ENCODE measurements at places on chromosomes 7 and 10.

GRCh38 chr10:52454491-52454890 is 140.4 kb downstream of the DKK1 start:
- no peak for DNase-seq

GRCh38 chr7:155864271-155864985 is 52.2 kb upstream of the SHH start:
- no peak for DNase-seq

DNA sequence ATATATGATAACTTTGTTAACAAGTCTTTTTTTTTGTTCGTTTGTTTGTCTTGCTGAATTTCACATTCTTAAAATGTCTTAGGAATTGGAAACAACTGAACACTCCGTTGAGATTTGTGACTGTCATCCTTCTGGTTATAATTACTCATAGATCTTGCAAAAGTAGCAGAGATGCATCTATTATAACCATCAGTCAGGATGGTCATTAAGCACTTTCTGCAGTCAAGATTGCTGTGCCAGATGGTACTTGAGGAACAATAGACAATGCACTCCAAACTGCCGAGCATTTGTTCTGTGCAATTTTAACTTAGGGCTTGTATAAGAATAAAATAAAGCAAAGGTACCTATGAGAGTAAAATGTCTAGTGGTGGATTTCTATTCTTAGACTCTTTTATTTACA is 710.1 kb upstream of the KCND2 start:
- no peak for DNase-seq

DNA sequence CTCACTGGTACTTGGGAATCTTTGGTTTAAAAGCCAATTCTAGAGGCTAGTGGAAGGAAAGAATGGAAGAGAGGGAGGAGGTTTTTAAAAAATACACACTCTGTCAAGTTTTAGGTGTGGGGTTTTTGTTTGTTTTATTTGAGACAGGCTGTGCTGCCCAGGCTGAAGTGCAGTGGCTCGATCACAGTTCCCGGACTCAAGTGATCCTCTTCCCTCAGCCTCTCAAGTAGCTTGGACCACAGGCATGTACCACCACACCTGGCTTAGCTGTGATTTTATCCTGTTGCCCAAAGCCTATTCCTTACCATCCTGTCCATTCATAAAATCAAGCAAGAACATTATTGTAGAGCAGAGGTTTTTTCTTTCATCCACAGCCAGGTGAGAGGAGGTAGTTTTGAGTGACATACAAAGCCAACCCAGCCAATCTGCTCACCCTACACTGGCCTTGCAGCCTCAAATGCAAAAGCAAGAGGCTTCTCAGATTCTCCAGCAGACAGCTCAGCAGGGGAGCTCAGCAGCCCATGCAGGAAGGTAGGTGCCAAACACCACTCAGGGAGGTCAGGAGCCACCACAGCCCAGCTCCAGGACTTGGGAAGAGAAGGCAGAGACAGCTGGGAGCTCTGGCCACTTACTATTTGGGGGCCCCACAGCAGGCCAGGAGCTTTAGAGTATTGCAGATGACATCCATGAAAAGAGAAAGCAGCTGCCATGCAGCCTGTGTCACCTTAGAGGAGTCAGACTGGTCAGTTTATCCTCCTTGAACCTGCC is 65.8 kb downstream of the TMEM209 start:
- no peak for DNase-seq

- DNase-seq, result no peak
These were observed 119.9 kb downstream of the MBL2 start for GRCh38 chr10:52652431-52653262.

DNA sequence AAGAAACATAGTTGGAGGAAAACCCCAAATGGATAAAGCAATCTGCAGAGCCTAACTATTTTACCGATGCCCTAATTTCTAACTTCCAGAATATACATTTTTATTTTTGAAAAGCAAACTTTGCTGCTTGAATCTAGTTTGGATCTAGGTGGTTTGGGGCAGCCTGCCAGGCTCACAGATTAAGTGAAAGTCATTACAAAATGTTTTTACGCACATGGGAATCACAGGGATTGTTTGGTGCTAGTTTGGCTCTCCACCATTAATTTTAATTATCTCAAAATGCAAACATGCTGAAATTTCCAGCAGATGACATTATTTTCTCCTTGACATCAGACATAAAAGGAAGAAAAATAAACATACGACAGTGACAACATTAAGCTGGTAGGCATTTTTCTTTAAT is 166.7 kb upstream of the INHBA start:
- DNase-seq, result no peak

GRCh38 chr10:7787150-7787856 is 490 bp downstream of the KIN start:
- DNase-seq, result no peak

DNA sequence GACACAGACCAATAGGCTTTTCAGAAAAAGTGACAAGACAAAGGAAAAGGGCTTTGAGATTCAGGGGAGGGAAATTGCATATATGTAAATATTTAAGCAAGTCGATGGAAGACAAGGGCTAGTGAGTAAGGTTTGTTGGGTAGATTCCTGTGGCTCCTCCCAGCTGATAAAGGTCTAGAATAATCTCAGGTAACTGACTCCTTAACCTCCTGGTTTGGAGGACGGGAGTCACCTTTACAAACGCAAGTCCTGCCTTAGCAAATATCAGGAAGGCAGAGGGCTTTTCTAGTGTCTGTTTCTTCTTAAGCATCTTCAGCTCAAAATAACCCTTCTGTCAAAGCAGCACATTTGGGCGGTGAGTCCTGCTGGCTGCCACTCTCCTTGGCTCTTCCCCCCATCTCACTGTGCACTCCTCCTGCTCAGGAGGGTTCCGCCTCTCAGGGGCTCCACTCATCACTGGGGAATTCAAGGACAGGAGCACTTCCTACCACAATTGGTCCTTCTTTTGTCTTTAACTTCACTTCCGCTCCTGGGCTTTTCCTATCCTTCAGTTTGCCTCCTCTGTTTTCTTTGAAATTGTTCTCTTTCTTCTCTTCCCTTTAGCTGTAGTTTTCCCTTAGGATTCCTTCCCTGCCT is 496.3 kb upstream of the KLF6 start:
- no peak for DNase-seq

DNA sequence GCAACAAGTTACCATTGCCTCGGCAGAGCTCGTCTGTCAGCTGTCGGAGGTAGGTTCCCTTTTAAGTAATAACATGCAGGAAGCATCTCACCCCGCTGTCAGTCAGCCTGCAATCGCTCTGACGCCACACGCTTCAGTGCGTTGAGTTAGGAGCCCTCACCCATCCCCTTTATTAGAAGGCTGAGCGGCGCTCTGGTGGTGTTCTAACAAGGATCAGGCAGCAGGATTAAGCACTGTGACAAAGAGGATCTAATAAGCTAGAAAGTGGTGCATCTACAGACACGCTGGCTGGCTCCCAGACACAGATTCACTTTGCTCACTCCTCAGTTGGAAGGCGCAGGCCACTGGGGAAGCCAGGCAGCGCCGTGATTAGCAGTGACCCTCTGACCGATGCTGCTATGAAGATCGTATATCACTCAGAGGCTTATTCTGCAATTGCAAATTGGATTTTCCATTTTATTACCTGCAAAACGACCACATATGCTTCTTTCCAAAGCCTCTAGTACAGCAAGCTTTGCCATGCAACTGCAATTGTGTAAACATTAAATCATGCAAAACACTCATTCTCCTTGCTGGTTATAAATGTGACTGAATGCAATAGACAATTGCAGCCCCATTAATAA is 117.7 kb downstream of the RSU1 start:
- DNase-seq, result no peak

- no peak for DNase-seq
These were observed 76.8 kb downstream of the GATA3 start for GRCh38 chr10:8130973-8131911.

- no peak for DNase-seq
These were observed 756.3 kb downstream of the AUTS2 start for GRCh38 chr7:70354409-70355169.

GRCh38 chr7:12322903-12323300 is 80.8 kb downstream of the VWDE start:
- no peak for DNase-seq

- no peak for DNase-seq
These were observed 135.9 kb downstream of the TAX1BP1 start for GRCh38 chr7:27875832-27876231.

- DNase-seq, result no peak
These were observed 66.5 kb downstream of the TPK1 start for GRCh38 chr7:144769352-144769751.

- no peak for DNase-seq
These were observed 6.6 kb downstream of the GPR141 start for GRCh38 chr7:37690206-37690605.

DNA sequence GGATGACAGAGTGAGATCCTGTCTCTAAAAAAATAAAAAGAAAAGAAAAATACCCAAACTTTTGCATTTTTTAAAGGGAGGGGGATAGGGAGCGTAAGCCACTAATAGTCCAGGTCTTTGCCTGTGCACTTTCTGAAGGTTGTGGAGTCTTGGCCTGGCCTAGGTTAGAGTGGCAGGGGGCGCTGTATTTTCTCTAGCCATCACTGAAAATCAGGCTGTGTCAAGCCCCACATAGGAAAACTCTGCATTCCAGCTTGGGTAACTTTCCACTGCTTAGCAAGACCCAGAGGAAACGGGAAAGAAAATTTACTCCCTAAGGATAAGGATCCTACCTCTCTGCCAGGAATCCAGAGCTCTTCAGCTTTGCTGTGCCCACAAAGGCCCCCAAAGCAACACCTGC is 10.5 kb upstream of the PAX4 start:
- DNase-seq, result no peak

- no peak for DNase-seq
These were observed 30.6 kb downstream of the POR start for GRCh38 chr7:75945297-75946168.

DNA sequence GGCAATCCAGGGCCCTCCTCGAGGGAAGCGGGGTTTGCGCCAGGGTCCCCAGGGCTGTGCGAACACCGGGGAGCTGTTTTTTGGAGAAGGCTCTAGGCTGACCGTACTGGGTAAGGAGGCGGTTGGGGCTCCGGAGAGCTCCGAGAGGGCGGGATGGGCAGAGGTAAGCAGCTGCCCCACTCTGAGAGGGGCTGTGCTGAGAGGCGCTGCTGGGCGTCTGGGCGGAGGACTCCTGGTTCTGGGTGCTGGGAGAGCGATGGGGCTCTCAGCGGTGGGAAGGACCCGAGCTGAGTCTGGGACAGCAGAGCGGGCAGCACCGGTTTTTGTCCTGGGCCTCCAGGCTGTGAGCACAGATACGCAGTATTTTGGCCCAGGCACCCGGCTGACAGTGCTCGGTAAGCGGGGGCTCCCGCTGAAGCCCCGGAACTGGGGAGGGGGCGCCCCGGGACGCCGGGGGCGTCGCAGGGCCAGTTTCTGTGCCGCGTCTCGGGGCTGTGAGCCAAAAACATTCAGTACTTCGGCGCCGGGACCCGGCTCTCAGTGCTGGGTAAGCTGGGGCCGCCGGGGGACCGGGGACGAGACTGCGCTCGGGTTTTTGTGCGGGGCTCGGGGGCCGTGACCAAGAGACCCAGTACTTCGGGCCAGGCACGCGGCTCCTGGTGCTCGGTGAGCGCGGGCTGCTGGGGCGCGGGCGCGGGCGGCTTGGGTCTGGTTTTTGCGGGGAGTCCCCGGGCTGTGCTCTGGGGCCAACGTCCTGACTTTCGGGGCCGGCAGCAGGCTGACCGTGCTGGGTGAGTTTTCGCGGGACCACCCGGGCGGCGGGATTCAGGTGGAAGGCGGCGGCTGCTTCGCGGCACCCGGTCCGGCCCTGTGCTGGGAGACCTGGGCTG is 26.0 kb downstream of the PRSS2 start:
- DNase-seq, result peak; percentile 21

DNA sequence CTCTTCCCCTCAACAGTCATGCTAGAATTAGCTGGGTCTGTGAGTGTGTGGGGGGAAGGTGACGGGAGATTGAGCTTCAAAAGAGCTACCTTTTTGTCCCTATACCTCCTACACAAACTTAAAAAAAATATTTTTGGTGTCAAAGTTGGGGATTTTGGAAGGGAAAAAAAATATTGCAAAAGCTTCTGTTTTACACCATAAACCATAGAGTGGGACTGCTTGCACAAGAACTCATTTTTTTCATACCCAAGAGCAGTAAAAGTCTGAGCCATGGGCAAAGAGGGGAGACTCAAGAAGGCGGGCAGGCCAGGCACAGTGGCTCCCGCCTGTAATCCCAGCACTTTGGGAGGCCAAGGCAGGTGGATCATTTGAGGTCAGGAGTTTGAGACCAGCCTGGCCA is 9.4 kb upstream of the ZDHHC4 start:
- DNase-seq, result no peak

- DNase-seq, result no peak
These were observed 520.6 kb downstream of the CCSER2 start for GRCh38 chr10:84848967-84849366.

GRCh38 chr10:60293581-60294175 is 96.0 kb downstream of the ANK3 start:
- no peak for DNase-seq

GRCh38 chr7:149459540-149460452 is 1.1 kb downstream of the ZNF777 start:
- no peak for DNase-seq

DNA sequence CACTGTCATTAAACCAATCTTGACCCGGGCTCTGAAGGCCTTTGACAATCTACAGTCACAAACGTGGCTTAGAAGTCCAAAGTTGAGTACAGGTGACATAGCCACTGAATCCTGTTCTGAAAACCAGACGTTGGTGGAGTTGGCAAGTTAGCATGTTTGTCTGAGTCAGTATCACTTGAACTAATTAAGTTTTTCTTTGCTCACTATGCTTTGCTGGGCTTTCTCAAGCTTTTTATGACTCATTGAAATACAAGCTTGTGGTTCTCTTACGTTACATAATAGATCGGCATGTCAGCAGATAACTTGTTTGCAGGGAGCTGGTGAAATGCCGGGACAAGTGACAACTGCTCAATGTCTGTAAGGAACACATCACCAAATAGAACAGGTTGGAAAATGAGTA is 53.8 kb downstream of the ARL5B start:
- DNase-seq, result no peak

DNA sequence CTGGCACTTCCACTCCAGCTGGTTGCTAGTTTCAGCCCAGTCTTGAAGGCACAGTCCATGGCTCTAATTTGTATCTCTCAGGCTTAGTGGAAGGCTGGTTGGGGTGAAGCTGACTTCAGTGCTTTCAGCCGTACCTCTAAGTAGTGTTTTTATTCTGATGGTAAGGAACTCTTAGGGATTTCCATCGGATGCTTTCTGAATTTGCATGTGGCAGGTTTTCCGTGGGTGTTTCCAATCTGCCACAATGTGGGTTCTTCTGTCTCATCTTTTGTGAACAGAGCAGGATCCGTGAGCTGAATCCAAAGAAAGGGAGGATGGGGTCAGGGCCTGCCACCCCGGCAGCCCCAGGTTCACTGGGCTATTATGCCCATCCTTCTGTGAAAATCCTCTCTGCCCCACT is 607.9 kb upstream of the MKI67 start:
- DNase-seq, result no peak

- DNase-seq, result no peak
These were observed 729.2 kb downstream of the LRMDA start for GRCh38 chr10:76160446-76161300.
